Stimulated activated CD8-positive, alpha-beta memory T cell treated with anti-CD3 and anti-CD28 coated beads, Interleukin-15, amount 100 ng/mL, for 48 hours (primary cell): ENCODE measurements at places on chromosomes 5 and 9.
A peak's percentile ranks its signal among the peaks of the same experiment; 100 is the strongest.

GRCh38 chr5:54171645-54172384, 138.6 kb downstream of the ARL15 start:
- DNase-seq, result no peak

DNA sequence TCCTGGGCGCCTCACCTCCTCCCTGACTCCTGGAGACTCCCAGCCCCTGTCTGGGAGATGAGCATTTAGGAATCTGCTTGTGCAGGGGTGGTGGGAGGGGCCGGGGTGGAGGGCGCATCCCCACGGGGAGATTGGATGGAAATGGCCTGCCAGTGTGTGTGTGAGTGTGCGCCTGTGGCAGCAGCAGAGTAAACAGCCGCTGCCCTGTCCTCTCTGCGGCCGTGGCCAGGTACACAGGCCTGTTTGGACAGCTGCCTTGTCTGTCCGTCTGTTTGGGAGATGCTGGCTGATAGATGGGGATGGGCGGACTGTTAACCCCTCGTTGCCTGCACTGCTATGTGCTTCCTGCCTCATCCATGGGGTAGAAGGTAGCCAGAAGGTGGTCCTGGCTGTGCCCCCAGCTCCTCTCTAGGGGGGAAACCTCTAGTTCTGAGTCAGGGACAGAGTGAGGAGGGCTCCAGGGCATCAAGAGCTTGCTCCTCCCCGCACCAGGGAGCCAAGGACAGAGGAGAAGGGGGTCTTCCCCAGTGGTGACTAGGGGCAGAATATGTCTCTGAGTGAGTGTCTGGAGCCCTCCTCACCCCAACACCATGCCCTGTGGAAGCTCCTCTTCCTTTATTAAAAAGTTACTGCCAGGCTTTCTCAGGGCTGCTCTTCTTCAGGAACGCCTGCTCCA, 60.1 kb downstream of the LMX1B start:
- no peak for DNase-seq

GRCh38 chr5:177542816-177543465, 11.4 kb downstream of the FAM193B start:
- no peak for DNase-seq

GRCh38 chr5:56311306-56311905, 78.3 kb upstream of the ANKRD55 start:
- no peak for DNase-seq

DNA sequence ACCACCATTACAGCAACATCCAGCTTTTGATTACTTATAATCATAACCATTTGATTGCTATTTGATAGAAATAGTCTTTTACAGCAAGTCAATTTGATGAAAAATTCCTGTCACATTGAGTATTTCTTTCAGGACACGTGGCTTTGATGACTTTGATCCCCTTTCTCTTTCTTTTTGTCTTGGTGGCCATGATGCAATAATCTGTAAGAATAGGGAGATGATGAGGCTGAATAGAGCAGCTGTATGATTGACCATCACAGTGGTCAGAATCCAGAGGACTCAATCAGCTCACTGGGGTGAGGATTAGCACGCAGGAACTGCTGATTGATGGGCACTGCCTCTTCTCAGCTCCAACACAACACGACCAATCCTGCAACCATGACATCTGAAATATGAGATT, 262.7 kb downstream of the PARP8 start:
- no peak for DNase-seq

- no peak for DNase-seq
Observed at GRCh38 chr9:121491111-121491510, 8.5 kb downstream of the GGTA1 start.

DNA sequence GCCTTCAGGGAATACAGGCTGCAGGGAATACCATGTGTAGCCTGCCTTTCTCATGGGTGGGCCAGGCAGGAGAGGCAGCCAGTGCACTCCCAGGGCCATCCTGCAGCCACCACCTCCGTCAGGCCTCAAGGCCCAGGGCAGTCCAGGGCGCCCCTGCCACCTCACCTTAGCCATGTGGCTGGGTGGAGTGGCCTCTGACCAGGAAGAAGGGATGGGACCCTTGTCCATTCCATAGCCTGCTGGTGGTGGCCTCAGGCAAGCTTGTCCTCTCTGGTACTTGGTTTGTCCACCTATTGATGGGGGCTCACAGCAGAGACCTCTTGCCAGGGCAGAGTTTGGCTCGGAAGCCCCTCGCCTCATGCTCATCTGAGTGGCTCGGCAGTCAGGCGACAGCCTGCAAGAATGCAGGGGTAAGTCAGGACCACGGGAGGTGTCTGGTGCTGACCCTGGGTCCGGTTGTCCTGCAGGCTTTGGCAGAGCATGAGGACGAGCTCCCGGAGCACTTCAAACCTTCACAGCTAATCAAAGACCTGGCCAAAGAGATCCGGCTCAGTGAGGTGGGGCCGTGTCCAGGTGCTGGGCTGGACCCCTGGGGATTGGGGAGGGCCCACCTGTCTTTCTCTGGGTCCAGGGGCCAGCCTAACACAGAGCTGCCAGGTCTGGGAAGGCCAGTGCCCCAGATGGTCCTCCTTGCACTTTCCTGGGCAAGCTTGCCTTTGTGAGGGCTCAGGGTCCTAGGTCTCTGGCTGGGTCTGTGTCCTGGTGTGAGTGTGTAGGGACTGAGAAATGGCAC, 82.9 kb downstream of the PHF2 start:
- no peak for DNase-seq

DNA sequence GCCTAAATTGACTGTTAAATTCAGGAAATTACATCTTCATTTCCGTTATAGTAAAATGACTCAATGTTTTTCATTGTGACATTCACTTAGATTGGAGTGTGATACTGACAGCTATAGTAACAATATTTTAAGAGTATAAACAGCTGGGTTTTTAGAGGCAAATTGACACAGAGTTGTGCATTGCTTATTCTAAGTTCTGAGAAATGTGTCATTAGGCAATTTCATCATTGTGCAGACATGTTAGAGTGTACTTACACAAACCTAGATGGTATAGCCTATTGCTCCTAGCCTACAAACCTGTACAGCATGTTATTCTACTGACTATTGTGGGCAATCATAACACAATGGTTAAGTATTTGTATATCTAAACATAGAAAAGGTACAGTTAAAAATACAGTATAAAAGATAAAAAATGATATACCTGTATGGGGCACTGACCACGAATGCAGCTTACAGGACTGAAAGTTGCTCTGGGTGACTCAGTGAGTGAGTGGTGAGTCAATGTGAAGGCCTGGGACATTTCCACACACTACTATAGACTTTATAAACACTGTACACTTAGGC, 132.7 kb downstream of the PDE4D start:
- peak; percentile 14 for DNase-seq

DNA sequence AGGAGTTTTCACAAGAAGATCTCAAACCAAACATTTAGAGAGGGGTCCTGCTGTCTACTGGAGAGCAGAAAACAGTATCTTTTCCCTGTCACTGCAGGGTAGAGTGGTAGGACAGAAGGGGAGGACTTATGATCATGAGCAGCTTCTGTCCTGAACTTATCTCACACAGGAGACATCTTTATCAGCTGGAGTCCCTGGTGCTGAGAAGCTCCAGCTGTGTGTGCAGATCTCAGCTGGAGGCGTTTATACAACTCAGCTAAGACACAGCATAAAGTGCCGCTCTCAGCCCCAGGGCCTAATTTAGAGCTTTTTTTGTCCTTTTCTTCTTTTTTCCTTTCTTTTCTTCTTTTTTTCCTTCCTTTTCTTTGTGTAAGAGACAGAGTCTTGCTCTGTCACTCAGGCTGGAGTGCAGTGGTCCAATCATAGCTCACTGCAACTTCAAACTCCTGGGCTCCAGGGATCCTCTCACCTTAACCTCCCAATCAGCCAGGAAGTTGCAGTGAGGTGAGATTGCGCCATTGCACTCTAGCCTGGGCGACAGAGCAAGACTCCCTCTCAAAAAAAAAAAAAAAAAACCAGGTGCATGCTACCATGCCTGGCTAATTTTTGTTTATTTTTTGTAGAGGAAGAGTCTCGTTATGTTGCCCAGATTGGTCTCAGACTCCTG, 31.9 kb downstream of the CCDC125 start:
- no peak for DNase-seq

- DNase-seq, result no peak
Observed at GRCh38 chr9:121640491-121641223, 10.8 kb upstream of the DAB2IP start.

DNA sequence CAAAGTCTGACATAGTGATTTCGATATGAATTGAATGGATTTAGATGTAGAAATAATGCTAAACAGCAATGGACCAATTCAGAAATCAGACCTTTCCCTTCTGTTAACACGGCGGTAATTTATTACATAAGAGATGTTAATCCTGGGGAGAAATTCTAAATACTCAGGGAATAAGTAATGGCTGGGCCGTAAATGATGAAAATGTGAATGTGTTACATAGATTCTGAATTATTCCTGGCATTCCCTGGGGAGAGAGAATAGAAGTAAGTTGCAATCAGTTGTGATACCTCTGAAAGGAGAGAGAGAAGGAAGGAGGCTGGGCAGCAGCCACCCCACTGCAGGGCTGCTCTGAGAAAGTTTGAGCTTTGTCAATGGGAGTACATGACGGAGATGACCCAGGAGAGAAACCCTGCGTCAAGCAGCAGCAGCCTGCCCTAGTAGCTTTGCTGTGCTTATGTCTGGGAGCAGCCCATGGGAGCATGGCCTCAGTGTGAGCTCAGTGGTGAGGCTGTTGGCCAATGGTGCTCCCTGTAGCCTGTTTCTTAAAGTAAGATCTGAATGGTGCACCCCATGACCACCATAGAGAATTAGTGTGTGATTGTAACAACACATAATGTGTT, 420.1 kb downstream of the MTRR start:
- no peak for DNase-seq

DNA sequence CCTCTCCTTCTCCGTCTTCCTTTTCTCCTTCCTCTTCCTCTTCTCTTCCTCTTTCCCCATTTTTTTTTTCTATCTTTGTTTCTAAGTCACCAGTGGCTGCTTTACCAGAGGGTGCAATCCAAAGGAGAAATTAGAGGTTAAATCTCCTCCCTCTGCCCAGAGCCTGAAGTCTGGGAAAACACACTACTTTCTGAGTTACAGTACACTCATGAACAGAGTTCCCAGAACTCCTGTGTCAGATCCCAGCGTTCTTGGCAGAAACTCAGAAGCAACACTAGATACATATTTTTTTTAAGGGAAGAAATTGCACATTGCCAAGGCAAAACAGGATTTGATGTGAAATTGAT, 189.0 kb downstream of the SNCAIP start:
- DNase-seq, result no peak

- no peak for DNase-seq
Observed at GRCh38 chr9:133747309-133747708, 9.2 kb upstream of the SARDH start.

DNA sequence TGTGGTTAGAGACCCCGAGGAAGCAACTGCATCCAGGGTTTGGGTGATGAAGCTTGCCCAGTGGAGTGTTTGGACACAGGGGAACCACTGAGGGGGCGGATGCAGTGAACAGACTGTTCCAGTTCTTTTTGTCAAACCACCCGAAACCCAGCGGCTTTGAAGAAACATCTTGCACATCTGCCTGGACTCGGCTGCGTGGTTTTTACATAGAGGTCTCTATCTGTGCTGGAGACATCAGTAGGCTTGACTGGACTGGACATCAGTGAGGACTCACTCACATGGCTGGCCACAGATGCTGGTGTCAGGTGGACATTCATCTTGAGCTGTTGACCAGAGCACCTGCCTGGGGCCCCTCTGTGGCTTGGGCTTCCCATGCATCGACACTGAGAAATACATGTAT, 15.3 kb upstream of the SPATA31E1 start:
- no peak for DNase-seq

- peak; percentile 5 for DNase-seq
Observed at GRCh38 chr5:97135868-97136267, 6.5 kb downstream of the LIX1 start.

- no peak for DNase-seq
Observed at GRCh38 chr9:131543141-131543540, 2.2 kb upstream of the PRRT1B start.

DNA sequence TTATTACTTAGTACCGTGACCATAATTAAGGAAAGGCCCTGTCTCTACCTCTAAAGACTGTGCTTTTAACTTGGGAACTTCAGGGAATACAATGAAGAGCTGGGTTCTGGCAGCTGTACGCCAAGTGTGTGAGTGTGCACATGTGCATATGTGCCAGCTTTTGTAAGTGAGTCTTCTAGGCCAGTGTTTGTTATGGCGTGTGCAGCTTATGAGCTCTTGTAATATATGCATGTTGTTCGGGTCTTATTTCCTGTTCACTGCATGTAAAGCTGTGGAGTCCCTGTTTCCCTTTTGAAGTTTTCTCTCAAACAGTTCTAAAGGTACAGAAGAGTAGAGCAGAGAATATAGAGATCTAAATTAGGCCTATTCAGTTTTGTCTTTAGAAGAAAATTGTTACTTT, 30.5 kb downstream of the TGFBR1 start:
- DNase-seq, result no peak

DNA sequence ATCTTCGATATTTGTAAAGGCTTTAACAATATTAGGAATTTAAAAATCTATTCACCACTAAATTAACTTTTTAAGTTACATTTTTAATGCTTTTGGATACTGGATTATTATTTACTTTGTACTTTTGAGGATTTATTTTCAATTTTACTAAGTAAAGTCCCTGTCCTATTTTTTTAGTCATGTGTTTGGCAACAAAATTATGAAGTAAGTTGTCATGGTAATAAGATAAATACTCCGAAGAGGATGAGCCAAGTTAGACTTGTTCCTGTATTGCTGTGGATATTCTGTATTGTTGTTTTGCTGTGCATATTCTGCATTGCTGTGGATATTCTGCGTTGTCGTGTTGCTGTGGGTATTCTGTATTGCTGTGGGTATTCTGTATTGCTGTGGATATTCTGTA, 210.1 kb downstream of the MTRR start:
- DNase-seq, result no peak

GRCh38 chr5:113487416-113487780, 855 bp downstream of the MCC start:
- no peak for DNase-seq

- DNase-seq, result no peak
Observed at GRCh38 chr9:77562019-77562748, 85.9 kb downstream of the GNA14 start.

DNA sequence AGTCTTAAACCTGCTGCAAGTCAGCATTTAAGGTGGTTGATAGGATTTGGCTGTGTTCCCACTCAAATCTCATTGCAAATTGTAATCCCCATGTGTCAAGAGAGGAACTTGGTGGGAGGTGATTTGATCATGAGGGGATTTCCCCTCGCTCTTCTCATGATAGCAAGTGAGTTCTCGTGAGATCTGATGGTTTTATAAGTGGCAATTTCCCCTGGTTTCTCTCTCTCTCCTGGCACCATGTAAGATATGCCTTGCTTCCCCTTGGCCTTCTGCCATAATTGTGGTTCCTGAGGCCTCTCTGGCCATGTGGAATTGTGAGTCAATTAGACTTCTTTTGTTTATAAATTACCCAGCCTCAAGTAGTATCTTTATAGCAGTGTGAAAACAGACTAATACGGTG, 84.3 kb upstream of the SMC2 start:
- no peak for DNase-seq
